ENCODE measurements at places on chromosomes 2 and 18.
A peak's percentile ranks its signal among the peaks of the same experiment; 100 is the strongest.

DNA sequence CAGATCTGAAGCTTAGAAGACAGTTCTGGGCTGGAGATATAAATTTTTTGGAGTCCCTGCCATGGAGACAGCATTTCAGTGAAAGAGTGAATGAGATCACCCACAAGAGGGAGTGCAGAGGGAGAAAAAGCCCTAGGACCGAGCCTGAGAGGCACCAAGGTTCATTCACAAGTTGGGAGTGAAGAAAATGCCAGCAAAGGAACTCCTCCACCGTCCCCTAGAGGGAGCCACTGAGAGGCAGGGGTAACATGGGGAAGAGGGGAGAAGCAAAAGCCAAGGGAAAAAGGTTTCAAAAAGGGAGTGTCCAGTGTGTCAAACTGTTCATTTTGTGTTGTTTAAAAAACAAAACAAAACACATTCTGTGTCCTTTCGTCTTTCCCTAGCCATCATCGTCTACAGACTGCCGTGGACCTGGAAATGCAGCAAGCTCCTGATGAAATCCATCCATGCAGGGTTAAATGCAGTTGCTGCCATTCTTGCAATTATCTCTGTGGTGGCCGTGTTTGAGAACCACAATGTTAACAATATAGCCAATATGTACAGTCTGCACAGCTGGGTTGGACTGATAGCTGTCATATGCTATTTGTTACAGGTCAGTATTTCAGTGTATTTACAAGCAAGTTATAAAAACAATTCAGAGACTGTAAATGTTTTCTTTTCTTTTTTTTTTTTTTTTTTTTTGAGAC, 19.1 kb downstream of the CYBRD1 start:
- DNase-seq = no peak

- DNase-seq = no peak
Measured at GRCh38 chr2:235939471-235939870, 228.7 kb downstream of the GBX2 start.

GRCh38 chr18:26471027-26471426, 77.3 kb downstream of the KCTD1 start:
- DNase-seq = no peak

- DNase-seq = no peak
Measured at GRCh38 chr2:28447943-28448792, 47.7 kb upstream of the PLB1 start.

DNA sequence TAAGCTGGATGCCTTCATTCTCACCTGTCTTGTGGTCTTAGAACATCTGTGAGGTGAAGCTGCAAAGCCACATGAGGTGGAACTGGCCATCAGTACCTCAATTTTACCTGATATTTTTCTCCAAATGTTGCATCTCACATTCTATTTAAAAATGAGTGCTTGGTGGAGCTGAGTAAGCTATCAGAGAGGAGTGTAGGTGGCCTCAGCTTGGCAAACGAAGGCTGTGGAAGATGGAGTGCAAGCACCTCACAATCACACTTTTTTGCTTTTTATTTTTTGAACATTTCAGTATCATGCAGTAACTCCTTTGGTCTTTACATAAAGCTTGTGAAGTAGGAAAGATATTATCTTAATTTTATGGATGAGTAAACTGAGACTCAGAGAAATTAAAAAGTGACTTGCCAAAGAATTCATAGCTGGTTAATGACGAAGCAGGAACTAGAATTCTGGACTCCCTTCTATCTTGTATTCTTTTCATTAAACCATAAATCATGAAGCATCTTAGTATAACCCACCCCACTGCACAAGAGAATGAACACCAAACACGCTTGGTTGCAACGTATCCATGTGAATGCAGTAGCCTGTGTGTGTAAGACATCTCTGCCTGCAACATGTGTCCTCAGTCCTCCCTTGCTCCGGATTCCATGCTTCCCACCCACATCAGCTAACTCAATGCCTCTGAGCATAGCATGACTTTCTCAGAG, 27.2 kb downstream of the C2orf49 start:
- DNase-seq = no peak

- no peak for DNase-seq
Measured at GRCh38 chr2:187379869-187380268, 68.2 kb downstream of the CALCRL start.

DNA sequence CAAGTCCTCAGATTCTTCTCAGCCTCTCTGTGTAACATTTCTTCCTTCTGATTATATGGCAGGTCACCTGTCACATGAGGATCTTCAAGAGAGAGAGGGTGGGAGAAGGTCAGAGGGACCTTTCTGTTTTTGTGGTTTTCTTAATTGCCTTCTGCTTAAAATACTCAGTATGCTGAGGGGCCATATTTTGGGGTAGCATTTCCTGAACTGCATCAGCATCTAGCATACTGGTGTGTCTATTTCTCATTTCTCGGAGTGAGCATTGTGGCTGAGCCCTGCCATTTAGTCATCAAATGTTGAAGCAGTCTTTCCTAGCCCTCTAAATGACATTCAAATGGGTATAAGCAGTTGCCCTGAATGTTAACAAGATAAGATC, 162.7 kb downstream of the MYO3B start:
- no peak for DNase-seq

DNA sequence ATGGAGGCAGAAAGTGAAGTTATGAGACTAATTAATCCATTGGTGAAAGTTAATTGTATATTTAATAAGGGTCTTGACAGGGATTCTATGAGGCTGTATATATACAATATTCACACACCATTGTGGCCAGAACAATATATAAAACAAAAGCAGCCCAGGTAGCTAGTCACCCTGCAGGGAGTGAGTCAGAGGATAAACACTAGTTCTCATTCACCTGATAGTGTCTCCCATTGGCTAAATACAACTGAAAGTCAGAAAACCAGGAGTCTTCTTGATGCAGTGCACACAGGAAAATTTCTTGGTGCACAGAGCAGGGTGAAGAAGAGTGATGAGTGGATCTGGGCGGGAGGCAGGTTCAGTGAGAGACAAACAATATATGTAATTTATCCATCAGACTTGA, 465.2 kb downstream of the ERBB4 start:
- DNase-seq = no peak

DNA sequence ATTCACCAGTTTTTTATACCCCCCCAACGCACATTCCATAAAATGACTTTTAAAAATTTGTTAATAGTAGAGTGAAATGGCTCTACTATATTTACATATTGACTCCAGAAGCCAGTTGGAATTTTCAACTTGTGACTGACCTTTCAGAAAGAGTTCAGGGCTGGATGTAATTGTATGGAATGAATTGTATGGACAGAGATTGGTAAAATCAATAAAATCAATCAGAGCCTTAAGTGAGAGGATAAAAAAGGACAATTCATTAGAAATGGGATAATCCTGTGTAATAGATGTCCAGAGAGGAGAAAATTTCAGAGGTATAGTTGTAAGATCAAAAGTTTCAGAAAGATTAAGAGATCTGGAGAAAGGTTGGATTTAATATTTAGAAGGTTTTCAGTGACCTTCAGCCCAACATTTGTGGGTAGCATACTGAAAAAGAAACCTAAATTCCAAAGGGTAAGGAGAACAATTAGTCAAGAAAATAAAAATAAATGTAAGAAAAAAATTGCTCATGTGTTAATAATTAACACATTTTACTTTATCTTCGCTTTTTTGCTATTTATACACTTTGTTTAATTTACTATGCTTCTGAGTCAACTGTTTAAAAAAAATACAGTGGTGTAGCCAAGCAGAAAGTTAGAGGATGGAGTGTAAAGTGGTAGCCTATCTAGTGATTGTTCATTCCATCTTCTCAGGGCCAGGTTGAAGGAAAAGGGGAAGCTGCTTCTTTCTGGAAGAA, 385.4 kb upstream of the TMEFF2 start:
- DNase-seq = no peak

- DNase-seq = no peak
Measured at GRCh38 chr2:157509744-157510143, 65.9 kb upstream of the CYTIP start.

DNA sequence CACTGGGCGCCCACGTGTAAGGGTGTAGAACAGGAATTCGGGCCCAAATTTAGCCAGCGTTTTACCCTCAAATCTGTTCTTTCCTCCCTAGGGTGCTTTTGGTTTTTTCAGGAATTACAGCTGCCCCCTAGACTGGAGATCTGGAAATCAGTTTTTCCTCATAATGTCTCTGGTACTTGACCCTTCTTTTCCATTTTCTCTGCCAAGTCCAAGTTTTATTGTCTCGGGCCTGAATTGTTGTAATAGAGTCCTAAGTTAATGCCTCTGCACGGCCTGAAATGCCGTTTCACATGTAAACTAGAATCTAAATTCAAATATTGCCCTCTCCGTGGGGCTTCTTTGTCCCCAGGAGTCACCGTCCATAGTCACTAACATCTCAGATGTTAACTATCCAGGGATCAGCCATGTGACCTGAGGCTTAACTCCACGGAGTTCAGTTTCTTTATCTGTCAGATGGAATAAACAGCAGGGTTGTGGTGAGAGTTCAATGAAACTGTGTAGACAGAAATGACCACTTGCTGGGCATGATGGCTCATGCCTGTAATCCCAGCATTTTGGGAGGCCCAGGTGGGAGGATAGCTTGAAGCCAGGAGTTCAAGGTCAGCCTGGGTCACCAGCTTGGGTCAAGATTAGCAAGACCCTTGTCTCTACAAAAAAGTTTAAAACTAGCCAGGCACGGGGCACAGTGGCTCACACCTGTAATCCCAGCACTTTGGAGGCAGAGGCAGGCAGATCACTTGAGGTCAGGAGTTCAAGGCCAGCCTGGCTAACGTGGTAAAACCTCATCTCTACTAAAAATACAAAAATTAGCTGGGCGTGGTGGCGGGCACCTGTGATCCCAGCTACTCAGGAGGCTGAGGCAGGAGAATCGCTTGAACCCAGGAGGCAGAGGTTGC, 12.7 kb upstream of the CABLES1 start:
- DNase-seq = no peak

DNA sequence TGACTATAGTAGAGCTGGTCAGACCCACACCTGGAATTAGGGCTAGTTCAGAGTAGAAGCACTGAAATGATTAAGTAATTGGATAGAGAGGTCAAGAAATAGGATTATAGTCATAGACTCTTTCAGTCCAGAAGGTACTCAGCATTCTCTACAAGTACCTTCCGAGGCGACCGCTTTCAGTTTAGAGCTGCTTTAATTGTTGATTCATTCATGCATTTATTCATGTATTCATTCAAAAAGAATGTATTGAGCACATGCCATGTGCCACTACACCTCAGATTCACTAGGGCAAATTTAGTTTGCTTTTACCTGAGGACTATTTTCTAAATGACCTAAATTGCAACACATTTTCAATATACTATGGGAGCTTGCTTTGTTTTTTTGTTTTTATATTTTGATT, 48.7 kb downstream of the CRIM1 start:
- DNase-seq = no peak

- no peak for DNase-seq
Measured at GRCh38 chr2:172723286-172723685, 12.4 kb upstream of the RAPGEF4 start.

DNA sequence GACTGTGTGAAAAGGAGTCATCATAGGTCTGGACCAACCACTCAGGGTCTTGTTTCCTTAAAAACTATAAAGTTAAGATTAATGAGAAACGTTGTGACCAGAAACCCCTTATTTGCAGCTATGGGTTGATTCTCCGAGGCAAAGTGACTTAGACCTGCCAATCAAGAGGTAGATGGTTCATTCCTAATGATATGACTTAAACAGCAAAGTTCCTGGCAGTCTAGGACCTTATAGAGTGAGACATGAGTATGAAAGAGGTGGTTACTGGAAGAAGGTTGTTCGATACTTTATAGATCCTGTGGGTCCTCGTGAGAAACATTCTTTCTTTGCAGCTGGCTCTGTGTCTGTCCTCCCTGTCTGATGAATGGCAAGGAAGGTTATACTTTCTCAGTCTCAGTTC, 8.0 kb downstream of the SFXN5 start:
- DNase-seq = no peak

- peak; percentile 39 for DNase-seq
Measured at GRCh38 chr2:161422816-161423403, 6.8 kb downstream of the TBR1 start.

DNA sequence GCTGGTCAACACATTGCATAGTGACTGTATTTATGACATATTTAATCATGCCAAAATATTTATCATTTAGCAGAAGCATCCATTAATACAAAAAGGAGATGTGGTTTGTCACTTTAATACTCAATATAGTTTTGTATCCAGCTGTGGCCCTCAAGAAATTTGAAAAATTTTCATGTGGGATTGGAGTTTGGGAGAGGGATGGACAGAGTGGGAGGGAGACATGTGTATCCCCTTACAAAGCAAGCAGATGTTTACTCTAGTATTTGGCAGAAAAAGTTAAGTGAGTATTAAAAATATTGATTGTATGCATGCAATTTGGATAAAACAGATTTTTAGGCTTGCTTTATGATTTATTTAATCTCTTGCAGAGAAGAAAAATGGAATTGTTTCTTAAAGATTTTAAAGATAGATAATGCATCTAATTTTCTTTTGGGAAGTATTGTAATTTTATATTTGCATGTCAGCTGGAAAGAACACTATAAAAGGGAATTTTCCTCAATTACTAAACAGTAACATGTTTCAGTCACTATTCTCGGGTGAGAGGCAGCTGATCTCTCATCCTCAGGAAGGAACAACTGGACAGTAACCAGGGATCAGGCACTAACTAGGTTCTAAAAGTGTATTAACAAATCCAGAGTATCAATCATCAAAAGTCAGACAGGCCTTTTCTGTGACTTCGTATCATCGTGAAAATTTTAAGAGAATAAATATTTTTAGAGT, 1184.7 kb upstream of the NXPH2 start:
- no peak for DNase-seq

- DNase-seq = no peak
Measured at GRCh38 chr2:121818546-121818945, 63.1 kb downstream of the TSN start.

DNA sequence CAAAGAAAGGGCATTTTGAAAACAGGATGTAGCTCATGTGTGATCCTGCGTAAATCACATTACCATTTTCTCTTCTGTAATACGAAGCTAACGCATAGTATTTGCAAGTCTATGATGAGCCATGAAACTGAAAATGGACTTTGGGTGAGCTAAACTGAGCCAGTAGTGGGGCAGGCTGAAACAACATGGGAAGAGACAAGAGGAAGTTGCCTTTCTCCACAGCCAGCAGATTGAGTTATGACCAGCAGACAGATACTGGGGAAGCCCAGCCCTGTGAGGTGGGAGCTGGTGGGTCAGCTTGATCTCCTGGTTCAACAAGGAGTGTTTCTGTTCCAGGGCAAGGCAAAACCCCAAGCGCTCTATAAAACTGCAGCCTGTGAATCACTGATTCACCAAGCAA, 11.8 kb downstream of the CYRIA start:
- peak; percentile 55 for DNase-seq
